ENCODE measurements at places on chromosomes 11 and 22.

DNA sequence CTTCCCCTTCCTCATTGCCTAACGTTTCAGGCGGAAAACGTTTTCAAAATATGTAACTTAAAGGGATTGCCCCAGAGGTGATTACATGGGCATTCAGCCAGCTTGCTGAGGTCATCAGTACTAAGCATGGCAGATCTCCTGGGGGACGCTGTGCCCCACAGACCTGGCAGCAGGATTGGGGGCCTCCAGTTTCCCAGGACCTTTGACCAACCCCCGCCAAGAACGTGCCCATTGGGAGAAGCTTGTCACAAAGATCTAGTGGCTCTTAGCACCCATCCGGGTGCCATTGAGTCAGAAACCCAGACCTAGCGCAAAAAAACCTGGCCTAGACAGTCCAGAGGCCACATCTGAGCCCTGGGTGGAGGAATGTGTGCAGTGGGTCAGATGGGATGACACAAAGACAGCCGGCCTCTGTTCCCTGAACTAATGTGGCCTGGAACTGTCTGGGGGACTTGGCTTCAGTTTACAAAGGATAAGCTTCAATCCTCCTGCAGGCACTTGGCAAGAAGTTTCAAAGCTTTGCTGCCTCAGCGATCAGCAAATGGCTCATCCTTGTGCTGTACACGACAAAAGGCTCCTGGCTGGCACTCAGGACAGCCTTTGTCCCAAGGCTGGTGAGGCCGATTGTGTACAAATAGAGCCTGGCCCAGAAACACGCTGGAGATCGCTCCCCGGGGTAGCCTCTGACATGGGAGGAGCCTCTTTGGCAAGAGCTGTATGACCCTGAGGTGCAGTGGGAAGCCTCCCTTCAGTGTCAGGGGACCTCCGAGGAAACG is 9.5 kb downstream of the C1QTNF6 start:
- DNase-seq = no peak

- no peak for DNase-seq
Measured at GRCh38 chr11:69915501-69916250, 96.5 kb upstream of the FGF3 start.

GRCh38 chr11:128914216-128915148 is 23.3 kb downstream of the KCNJ5 start:
- no peak for DNase-seq

DNA sequence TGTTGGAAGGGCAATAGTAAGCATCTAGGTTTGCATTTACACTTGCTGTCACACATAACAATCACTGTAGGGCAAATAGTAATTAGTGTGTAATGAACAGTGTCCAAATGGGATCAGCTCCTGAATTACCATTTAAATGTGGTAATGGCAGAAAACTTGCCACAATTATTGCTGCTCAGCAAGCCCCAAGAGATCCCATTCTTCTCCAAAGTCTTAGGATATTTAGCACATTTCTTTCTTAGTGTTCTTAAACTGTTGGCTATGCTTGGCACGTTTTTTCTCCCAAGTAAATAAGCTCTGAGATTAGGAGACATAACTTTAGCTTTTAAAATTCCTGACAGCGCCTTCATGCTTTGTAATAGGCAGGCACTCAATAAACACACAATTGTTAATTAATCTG is 1037.0 kb downstream of the DLG2 start:
- no peak for DNase-seq

DNA sequence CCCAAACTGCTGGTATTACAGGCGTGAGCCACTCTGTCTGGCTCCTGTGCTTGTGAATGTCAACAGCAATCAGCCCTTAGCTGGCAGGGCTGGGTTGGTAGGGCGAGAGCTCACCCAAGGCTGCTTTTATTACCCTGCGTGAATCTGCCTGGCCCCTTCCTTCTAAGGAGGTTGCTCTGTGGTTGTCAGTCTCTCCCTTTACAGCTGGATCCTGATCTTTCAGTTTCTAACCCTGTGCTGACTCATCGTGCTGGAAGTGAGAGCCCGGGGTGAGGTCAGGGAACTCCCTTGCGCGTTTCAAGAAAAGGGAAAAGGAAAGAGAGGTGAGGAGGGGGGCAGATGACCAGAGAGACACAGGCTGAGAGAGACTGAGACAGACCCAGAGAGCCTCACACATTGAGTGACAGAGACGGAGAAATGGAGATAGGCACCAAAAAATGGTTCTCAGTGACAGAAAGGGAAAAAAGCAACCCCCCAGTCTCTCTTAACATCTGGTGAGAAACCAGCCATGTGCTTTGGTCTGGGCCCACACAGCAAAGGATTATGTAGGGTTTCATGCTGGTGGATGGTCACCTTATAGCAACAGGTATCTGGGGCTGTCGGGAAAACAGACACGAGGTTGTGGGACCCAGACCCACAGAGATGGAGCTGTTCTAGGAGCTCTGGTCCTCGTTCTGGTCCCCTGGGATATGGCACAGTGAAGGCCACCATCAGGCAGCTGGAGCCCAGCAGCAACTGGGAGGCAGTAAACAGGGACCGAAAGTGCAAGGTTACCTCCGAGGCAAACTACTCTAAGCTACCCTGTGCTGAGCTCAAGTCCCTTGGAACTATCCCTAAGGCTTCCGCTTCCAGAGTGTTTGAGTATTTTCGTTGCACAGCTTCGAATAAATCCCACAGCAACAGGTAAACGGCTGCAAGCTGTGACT is 2.5 kb downstream of the TCN2 start:
- DNase-seq = no peak

DNA sequence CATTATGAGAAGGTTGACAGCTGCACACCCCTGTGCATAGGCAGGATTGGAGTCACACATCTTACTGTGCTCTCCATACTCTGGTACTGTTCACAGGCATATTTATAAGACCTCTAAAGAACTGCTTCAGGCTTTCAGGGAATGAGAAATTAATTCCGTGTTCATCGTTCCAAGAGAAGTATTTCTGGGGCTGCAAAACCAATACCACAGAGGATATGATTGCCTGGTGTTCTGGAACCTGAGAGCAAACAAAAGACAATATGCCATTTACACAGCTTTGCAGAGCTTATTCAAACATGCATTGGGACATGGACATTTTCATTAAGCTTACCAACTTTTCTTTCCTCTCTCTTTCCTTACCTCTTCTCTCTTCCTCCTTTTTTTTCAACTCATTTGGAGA is 388.7 kb downstream of the NTM start:
- DNase-seq = no peak

DNA sequence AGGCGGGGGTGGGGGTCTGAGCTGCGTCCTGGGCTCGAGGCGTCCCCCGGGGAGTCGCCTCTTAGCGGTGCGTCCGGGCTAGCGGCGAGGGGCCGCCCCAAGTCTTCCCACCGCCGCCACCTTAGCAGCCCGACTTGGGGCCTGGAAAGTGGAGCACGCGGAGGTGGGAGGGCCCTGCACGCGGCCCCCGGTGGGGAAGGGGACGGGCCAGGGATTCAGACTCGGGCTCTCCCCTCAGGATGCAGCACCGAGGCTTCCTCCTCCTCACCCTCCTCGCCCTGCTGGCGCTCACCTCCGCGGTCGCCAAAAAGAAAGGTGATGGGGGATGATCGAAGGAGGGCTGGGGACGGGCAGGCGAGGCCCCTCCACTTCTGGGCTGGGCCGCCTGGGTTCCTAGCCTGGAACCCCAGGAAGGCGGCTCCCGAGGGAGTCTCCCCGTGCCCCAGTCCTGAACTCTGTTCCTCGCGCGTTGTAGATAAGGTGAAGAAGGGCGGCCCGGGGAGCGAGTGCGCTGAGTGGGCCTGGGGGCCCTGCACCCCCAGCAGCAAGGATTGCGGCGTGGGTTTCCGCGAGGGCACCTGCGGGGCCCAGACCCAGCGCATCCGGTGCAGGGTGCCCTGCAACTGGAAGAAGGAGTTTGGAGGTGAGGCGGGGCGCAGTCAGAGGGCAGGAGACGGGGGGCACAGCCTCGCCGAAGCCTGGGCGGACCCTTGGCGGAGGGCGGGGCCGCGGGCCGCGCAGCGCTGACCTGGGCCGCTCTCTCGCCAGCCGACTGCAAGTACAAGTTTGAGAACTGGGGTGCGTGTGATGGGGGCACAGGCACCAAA is 563 bp downstream of the MDK start:
- no peak for DNase-seq

GRCh38 chr22:27231266-27231665 is 570.3 kb downstream of the MN1 start:
- DNase-seq = no peak

- DNase-seq = no peak
Measured at GRCh38 chr11:88297421-88297820, 40.1 kb downstream of the CTSC start.

- no peak for DNase-seq
Measured at GRCh38 chr22:27466229-27466628, 335.3 kb downstream of the MN1 start.

DNA sequence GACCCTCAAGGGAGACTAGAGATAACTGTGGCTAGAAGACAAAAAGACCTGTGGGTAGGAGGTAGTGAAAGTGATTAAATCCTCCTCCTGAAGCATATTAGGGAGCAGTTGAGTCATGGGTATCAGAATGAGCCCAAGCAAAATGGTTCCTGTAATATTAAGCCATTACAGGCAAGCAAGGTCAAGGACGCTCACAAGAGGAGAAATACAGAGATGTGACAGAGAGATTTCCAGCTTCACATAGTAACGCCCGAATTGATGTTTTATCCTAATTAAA is 77.7 kb downstream of the FAM76B start:
- DNase-seq = no peak

- peak; percentile 58 for DNase-seq
Measured at GRCh38 chr22:44620129-44620840, 81.7 kb upstream of the PRR5 start.

GRCh38 chr11:61442616-61443015 is 12.7 kb downstream of the SDHAF2 start:
- no peak for DNase-seq

- no peak for DNase-seq
Measured at GRCh38 chr11:92342034-92342720, 117.6 kb downstream of the FAT3 start.

GRCh38 chr11:125344846-125345420 is 151.1 kb downstream of the FEZ1 start:
- DNase-seq = no peak

DNA sequence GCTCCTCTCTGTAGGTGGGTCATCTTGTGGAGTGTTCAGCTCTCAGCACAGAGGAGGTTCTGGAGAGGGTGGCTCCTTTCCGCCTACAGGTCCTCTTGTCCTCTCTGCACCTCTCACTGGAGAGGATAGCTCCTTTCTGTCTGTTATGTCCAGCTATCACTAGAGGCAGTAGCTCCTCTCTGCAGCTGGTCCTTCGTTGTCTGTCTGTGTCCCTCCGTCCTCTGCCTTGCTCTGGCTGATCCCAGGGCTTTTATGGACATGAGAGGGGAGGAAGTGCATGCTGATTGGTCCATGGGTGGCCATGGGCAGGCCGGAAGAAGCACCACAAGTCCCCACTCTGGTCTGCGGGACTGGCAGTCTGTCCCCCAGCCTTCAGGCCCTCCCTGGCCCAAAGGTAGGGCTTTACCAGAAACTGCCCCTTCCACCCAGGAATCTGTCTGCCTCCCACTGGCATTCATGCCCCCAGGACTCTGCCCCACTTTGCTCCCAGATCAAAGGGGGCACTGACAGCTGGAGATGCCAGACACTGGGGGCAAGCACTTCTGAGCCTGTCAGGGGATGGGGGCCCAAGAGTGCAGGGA is 38.6 kb upstream of the CALCB start:
- no peak for DNase-seq

GRCh38 chr22:20175597-20175900 is 24.7 kb upstream of the CCDC188 start:
- DNase-seq = no peak

- no peak for DNase-seq
Measured at GRCh38 chr11:77636731-77637344, 756 bp downstream of the CLNS1A start.

DNA sequence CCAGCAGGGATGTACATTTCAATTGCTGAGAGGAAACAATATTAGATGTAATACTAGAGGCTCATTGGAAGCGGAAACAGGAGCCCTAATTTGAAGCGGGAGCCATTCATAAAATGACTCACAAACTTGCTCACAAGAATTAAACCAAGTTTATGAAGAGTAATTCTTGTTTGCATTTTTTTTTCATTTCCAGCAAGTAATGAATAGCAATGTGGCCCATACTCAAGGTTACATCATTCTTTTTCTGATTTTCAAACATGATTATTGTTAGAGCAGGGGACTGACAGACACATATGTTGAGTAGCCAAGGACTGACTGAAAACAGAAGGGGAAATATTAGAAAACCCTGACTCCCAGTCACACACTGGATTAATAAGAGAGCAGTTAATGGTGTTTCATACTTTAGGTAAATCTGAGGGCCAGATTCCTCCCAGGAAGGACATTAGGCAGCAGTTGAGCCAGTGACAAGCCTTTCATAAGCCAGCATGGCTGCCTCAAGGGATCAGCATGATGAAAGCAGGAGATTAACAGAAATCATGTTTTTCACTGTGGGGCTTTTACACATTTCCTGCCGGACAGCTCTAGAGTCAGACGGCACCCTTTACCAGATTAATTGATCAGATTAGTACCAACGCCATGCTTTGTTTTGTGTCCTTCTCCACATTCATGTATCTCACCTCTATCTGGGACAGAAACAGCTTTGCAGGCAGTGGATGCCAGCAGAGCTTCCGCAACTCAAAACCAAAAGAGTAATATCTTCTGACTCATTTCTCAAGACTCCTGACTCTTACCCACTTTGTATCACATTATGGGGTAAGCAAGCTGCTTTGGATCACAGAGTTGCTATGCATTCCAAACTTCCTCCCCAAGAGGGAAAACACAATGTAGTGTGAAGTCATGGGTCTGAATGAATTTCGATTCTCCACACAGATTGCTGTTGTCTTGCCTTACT is 831.6 kb downstream of the KCNA4 start:
- DNase-seq = no peak

DNA sequence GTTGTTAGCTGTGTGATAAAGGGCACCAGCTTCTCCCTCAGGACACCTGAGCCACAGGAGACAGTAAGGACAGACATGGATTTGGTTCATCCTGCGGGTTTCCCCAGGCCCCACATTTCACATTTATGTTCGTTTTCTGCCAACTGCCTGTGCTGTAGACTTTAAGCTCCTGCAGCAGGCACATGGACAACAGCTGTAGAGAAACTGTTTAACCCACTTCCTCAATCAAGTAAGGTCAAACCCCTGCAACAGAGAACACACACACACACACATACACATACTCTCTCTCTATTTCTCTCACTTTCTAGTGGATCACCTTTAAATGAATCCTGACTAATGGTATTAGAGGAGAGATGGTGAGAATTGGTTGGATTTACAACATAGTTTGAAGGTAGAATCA is 90.7 kb downstream of the C11orf87 start:
- no peak for DNase-seq
